Liver (tissue), 10 donors: ENCODE measurements at places on chromosomes 5 and 9. TPM values are rescaled to one million over a fixed set of nuclear protein-coding genes. Genes with fewer than 3 reads are reported as not detected.

Gene OBP2B
- not detected for polyA plus RNA-seq

Gene NDST1
- 38.5 TPM for polyA plus RNA-seq

Gene NME5
- 0.30 TPM for polyA plus RNA-seq

Gene ASPN
- polyA plus RNA-seq: 6.6 TPM

Gene C9orf152
- 0.29 TPM for polyA plus RNA-seq

Gene SLC6A3
- polyA plus RNA-seq: not detected

Gene CD180
- 0.33 TPM for polyA plus RNA-seq

Gene CARD6
- polyA plus RNA-seq: 1.7 TPM

Gene CA9
- 2.2 TPM for polyA plus RNA-seq

Gene SMAD5
- 5.9 TPM for polyA plus RNA-seq

DNA sequence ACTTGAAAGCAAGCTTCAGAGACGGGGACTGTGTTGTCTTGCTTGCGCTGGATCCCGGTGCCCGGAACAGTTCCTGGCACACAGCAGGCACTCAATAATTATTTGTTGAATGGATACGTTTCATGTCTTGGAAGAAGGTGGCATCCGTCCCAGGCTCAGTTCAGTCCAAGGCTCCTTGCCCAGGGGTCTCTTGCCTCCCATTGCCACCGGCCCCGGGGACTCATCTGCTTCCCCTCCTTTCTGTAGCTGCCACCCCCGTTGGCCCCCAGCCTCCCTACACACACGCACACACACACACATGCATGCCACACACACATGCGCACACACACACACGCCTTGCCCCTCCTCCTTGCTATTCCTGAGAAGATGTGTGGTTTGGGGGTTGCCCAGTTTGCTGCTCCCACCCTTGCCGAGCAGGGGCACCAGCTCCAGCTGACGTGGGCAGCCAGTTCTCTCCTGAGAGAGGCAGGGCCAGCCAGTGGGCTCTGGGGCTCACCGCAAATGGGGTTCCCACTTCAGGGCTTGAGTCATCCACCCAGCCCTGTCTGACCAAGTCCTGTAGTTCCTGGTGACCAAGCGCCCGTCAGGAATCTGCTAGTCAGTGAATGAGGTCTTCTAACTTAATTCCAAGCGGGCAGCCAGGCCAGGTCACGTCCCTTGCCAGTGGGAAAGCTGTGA is 41.8 kb downstream of the HK3 start:
- H3K27ac ChIP-seq: no peak overlapping the region
- no peaks in the 10 kb centered on the region for H3K4me1 ChIP-seq
- H3K4me3 ChIP-seq: no peak overlapping the region

GRCh38 chr9:131334629-131335367 is 45.3 kb downstream of the PLPP7 start:
- no peaks in the 10 kb centered on the region for H3K27me3 ChIP-seq
- DNase-seq: no peak
- H3K4me1 ChIP-seq: no peaks in the 10 kb centered on the region
- H3K36me3 ChIP-seq: no peaks in the 10 kb centered on the region
- no peak overlapping the region for H3K4me3 ChIP-seq
- no peak overlapping the region for H3K27ac ChIP-seq

- no peak for DNase-seq
- no peaks in the 10 kb centered on the region for H3K36me3 ChIP-seq
- no peak overlapping the region for H3K4me3 ChIP-seq
- peak overlapping the region; percentile 99 for H3K27ac ChIP-seq
- H3K27me3 ChIP-seq: no peaks in the 10 kb centered on the region
Observed at GRCh38 chr5:172777881-172778814, 7.2 kb upstream of the DUSP1 start.

DNA sequence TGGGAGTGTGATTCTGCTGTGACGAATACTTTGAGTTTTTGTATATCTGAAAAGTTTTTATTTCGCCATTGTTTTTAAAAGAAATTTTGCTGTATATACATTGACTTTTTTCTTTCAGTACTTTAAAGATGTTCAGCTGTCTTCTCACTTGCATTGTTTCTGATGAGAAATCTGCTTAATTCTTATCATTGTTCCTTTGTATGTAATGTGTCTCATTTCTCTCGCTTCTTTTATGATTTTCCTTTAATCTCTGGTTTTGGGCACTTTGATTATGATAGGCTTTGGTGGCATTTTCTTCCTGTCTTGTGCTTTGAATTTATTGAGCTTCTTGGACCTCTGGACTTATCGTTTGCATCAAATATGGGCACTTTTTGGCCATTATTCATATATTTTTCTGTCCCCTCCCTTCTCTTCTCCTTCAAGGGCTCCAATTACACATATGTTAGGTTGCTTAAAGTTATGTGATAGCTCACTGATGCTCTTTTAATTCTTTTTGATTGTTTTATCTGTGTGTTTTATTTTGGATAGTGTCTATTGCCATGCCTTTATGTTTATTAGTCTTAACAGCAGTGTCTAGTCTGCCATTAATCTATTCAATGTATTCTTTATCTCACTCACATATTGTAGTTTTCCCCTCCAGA is 30.6 kb downstream of the STX17 start:
- peaks cover 7% of the 10 kb centered on the region for H3K4me1 ChIP-seq
- no peak overlapping the region for H3K27ac ChIP-seq
- H3K36me3 ChIP-seq: peaks cover 3% of the 10 kb centered on the region
- no peak overlapping the region for H3K4me3 ChIP-seq
- H3K27me3 ChIP-seq: no peaks in the 10 kb centered on the region
- DNase-seq: no peak

- no peaks in the 10 kb centered on the region for H3K36me3 ChIP-seq
- no peaks in the 10 kb centered on the region for H3K27me3 ChIP-seq
- DNase-seq: no peak
- no peak overlapping the region for H3K4me3 ChIP-seq
Observed at GRCh38 chr9:130897848-130898551, 1.4 kb upstream of the QRFP start.

DNA sequence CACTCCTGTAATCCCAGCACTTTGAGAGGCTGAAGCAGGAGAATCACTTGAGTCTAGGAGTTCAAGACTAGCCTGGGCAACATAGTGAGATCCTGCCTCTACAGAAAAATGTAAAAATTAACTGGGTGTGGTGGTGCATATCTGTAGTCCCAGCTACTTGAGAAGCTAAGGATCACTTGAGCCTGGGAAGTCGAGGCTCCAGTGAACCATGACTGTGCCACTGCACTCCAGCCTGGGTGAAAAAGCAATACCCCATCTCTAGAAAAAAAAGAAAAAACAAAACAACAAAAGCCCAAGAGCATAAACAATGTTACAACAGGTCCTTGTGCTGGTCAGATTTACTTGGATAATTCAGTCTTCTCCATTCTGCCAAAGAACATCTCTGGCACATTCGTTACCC is 44.3 kb upstream of the TGFBR1 start:
- no peak overlapping the region for H3K27ac ChIP-seq
- no peak for DNase-seq
- no peaks in the 10 kb centered on the region for H3K36me3 ChIP-seq

- H3K4me1 ChIP-seq: no peaks in the 10 kb centered on the region
- no peak for DNase-seq
- no peak overlapping the region for H3K27ac ChIP-seq
- no peaks in the 10 kb centered on the region for H3K27me3 ChIP-seq
Observed at GRCh38 chr5:10138395-10139057, 111.2 kb downstream of the ATPSCKMT start.

- no peaks in the 10 kb centered on the region for H3K27me3 ChIP-seq
- H3K27ac ChIP-seq: no peak overlapping the region
- DNase-seq: no peak
- H3K4me3 ChIP-seq: no peak overlapping the region
- H3K4me1 ChIP-seq: peaks cover 10% of the 10 kb centered on the region
Observed at GRCh38 chr5:15285901-15286583, 213.9 kb upstream of the FBXL7 start.

GRCh38 chr9:18504707-18505106 is 30.8 kb downstream of the ADAMTSL1 start:
- H3K36me3 ChIP-seq: no peaks in the 10 kb centered on the region
- DNase-seq: no peak
- H3K4me1 ChIP-seq: no peaks in the 10 kb centered on the region
- no peaks in the 10 kb centered on the region for H3K27me3 ChIP-seq

DNA sequence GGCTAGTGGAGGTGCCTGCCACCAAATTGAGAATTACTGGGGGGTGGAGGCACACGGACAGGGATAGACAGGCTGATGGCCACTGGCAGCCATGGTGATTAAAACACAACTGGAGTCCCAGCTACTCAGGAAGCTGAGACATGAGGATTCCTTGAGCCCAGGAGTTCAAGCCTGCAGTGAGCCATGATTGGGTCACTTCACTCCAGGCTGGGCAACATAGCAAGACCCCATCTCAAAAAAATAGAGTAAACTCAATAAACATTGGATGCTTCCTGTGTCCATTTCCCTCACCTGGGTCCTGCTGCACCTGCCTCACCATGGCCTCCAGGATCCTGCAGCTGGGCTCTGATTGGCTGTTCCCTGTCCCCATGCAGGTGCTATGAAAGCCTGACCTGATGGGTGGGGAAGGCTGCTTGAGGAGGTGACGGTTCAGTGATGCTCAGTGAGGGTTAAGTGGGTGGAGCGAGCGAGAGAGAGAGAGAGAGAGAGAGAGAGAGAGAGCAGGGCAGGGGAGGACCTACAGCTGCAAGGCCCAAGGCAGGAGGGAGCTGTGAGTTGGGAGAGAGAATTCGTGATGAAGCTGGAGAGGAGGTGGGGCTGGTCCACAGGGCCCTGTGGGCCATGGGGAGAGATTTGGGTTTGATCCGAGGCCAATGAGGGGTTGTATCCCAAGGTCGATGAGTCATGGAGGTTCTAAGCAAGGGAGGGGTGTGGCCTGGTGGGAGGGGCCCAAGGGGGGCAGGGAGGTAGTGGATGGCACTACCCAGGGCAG is 36.7 kb upstream of the FUBP3 start:
- no peaks in the 10 kb centered on the region for H3K36me3 ChIP-seq
- no peak for DNase-seq
- H3K27ac ChIP-seq: no peak overlapping the region
- no peaks in the 10 kb centered on the region for H3K27me3 ChIP-seq
- peaks cover 4% of the 10 kb centered on the region for H3K4me1 ChIP-seq

DNA sequence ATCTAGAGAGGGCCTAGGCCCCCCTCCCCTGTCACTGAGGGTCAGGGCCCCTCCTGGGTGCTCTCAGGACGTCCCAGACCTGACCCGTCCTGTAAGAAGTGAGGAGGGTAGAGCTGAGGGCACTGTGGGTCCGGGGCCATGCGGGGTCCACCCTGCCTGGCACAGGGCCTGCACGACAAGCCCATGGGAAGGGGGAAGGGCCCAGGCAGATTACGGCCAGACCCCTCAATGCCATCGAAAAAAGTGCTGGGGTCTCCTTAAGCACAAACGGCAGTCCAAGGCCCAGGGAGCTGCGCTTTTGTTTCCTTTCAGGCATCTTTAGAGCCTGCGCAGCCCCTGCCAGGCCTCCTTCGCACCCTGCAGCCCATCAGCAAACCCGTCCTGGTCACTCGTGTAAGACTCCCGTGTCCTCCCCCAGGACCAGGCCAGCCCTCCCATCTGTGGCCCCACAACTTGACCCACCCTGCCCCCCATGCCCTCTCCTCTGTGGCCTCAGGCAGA is 4.4 kb upstream of the EXOC3 start:
- no peak overlapping the region for H3K4me3 ChIP-seq
- no peak overlapping the region for H3K27ac ChIP-seq
- no peak for DNase-seq
- H3K36me3 ChIP-seq: no peaks in the 10 kb centered on the region
- no peaks in the 10 kb centered on the region for H3K27me3 ChIP-seq
- peaks cover 9% of the 10 kb centered on the region for H3K4me1 ChIP-seq

- DNase-seq: no peak
- no peaks in the 10 kb centered on the region for H3K27me3 ChIP-seq
- H3K36me3 ChIP-seq: no peaks in the 10 kb centered on the region
- H3K4me3 ChIP-seq: no peak overlapping the region
Observed at GRCh38 chr5:6194906-6195612, 183.3 kb downstream of the MED10 start.

- DNase-seq: no peak
- H3K27me3 ChIP-seq: no peaks in the 10 kb centered on the region
Observed at GRCh38 chr9:133115604-133116345, 5.3 kb downstream of the RALGDS start.

DNA sequence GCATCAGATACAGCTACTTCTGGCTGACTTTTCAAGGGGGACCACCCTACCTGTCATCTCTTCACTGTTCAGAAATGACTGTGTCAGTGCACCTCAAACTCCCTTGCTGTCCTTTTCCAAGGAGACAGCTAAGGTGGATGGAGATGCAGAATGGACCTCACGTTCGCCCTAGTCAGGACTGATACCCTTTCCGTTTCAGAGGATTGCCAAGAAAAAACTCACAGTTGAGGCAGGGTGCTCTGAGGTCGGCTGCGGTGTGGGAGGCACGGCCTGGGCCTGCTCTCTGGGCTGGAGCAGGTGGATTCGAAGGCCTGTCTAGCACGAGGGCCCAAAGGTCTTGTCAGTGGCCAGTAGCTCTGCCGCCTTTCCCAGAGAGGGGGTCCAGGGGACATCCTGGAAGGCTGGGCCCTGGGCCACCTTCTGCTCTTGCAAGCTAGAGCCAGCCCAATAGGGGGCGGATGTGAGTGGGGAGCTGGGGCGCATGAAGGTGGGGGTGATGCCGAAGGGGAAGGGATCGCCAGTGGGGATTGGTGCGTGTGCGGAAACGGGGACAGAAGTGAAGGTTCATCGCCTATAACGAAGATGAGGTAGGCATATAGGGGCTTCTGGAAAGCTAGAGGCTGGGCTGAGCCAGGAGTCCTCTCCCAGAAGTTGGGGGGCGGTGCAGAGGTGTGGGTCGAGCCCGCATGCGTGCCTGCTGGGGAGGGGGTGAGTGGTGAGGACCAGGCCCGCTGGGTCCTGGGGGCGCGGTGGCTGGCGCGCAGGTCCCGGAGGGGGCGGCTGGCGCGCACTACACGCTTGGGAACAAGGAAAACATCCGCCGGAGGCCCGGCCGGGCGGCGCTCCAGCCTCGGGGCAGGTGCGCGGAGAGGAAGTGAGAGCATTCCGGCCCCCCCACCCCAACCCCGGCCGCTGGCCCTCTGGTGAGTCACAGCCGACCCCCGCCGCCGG is 2.5 kb upstream of the MSMP start:
- H3K4me3 ChIP-seq: peak overlapping the region; percentile 72
- DNase-seq: peak; percentile 68
- peaks cover 7% of the 10 kb centered on the region for H3K4me1 ChIP-seq

DNA sequence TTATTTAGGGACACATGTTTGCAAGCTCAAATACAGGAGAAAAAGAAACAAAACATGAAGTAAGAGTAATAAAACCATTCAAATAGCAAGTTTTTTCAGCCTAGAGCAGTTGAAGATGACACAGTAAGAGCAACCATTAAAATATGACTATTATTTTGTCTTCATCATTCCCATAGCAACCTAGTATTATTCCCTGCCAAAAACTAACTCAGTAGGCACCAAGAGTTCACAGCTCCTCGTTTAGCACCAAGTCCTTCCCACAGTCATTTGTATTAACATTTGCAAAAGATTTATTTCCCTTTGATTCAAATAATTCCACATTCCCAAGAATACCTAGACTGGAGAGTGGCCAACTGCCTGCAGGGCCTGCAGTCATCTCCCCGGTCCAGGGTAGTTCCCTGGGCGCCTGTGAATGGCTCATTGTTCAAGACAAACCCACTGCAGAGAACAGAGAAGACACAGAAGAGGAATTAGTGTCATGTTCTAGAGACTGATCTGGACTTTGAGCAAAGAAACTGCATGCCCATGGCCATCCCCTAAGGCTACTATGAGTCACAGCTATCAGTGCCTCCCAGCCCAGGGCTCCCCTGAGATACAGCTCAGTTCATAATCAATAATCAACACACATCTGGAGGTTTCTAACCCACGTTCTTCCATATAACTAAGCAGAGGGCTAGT is 139.1 kb upstream of the MAP3K1 start:
- H3K27ac ChIP-seq: no peak overlapping the region
- H3K4me3 ChIP-seq: no peak overlapping the region
- no peaks in the 10 kb centered on the region for H3K36me3 ChIP-seq
- no peaks in the 10 kb centered on the region for H3K27me3 ChIP-seq

- H3K27ac ChIP-seq: no peak overlapping the region
- no peak overlapping the region for H3K4me3 ChIP-seq
- no peaks in the 10 kb centered on the region for H3K27me3 ChIP-seq
- H3K36me3 ChIP-seq: no peaks in the 10 kb centered on the region
- no peaks in the 10 kb centered on the region for H3K4me1 ChIP-seq
Observed at GRCh38 chr5:29061381-29061780, 2023.0 kb upstream of the CDH9 start.
